ENCODE measurements at places on chromosomes 7 and 10.

- no peak for DNase-seq
Observed at GRCh38 chr7:17822547-17823173, 117.6 kb downstream of the SNX13 start.

DNA sequence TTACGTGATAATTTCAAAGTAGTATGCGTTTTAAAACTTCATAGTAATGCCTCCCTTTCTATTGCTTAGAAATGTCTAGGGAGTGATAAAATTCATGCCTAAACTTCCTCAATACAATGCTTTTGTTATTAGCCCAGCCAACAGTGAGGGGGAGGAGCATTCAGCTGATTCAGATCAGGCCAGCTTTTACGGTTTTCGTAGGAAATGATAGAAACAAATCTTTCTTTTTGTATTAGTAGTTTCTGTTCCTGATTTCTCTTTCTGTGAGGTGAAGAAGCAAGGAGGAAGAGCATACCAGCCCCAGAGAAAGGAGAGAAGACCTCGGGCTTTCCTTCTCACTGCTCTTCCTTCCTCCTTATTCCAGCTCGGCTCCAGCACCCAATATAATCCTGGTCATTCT, 35.2 kb upstream of the ITPRID1 start:
- no peak for DNase-seq

GRCh38 chr7:57199252-57199651, 67.0 kb upstream of the ZNF479 start:
- DNase-seq: no peak

DNA sequence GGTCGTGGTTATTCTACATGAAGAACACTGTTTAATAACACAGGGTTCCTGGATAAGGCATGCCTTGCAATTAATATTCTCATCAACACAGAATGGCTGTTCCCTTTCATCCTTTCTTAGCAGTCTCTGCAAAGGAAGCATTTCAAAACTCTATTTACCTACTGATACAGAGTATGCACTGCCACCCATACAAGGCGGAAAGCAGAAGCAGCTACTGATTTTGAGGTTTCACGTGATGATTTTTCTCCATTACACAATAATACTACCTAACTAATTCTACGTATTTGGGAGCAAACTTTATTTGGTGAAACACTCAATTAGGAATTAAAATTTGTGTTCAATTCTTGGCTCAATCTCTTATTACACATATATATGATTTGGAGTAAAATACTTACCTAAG, 43.0 kb upstream of the COL1A2 start:
- DNase-seq: no peak

DNA sequence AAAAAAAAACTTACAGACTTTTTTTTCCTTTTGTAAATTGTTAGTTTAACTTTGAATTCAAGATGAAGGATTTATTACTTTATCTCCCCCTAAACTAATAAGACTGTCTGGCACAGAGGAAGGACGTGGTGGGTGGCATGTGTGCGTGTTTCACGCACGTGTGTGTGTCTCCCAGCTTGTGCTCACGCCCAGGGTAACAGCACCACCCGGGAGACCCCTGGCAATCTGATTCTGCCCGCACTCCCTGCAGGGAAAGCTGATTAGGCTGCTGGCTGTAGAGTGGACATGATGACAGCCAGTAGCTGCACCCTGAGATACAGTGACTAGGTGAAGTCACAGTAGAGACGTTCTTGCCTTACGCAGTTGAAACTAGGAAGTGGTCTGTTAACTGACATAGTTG, 25.3 kb downstream of the WIPI2 start:
- no peak for DNase-seq

GRCh38 chr10:49294731-49295130, 4.2 kb upstream of the C10orf71 start:
- no peak for DNase-seq
